ENCODE measurements at places on chromosomes 12 and 14. TPM values are rescaled to one million over a fixed set of nuclear protein-coding genes. Genes with fewer than 3 reads are reported as not detected.

P2RX7 gene
- 3.9 TPM for total RNA-seq

DNA sequence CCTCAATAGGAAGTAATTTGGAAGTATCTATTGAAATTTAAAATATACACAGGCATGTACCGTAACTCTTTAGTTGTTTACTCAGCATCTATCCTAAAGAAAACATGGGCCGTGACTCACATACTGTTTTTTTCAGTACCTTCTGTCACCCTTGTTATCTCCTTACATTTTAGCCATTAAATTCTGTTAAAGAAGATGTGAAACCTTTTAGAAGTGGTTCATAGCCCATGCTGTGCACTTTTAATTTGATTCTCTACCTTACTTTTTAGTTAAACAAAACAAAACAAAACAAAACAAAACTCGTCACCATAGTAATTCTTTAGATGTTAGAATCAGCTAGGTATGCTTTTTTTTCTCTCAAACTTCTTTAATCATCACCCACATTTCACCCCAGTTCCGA lies 494.4 kb upstream of the RGS6 start:
- DNase-seq = no peak

DNA sequence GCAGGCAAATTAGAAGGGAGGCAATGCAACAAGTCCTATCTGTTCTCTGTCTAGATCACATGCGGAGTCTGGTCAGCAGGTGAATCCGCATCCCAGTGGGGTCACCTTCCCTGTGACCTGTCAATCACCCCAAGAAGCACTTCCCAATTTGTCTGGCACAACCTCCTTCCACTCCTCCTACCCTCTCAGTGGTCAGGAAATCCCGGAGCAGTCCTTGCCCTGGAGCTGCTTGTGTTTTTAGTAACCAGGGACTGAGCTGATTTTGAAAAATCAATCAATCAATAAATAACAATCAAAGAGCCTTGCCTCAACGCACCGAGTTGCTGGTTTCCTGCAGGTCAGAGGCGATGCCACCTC lies 572 bp upstream of the ACSS3 start:
- DNase-seq = no peak

GRCh38 chr14:29168149-29168548 lies 401.6 kb downstream of the FOXG1 start:
- no peak for DNase-seq

- no peak for DNase-seq
Observed at GRCh38 chr14:25048170-25049016, 1.6 kb downstream of the STXBP6 start.

ZDHHC22 gene
- total RNA-seq = not detected

OAS2 gene
- 4.5 TPM for total RNA-seq

- DNase-seq = no peak
Observed at GRCh38 chr12:51855586-51856428, 7.3 kb upstream of the FIGNL2 start.

DNA sequence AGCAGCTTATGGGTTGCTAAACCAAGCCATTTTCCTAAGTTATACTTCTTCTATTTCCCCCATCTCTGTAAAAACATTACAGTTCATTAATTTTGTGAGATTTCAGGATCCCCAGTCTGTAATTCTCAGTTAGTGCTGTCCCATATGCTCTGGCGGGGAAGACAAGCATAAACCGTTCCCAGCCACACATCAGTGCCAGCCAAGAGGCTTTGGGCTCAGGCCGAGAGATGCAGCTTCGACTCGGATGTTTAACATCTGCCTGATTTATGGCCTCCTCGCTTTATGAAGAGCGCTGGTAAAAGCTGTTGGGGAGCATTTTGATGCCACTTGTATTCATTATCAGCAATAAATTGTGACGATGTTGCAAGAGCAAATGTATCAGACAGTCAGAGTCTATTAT lies 349.1 kb upstream of the CCDC196 start:
- DNase-seq = no peak

DNA sequence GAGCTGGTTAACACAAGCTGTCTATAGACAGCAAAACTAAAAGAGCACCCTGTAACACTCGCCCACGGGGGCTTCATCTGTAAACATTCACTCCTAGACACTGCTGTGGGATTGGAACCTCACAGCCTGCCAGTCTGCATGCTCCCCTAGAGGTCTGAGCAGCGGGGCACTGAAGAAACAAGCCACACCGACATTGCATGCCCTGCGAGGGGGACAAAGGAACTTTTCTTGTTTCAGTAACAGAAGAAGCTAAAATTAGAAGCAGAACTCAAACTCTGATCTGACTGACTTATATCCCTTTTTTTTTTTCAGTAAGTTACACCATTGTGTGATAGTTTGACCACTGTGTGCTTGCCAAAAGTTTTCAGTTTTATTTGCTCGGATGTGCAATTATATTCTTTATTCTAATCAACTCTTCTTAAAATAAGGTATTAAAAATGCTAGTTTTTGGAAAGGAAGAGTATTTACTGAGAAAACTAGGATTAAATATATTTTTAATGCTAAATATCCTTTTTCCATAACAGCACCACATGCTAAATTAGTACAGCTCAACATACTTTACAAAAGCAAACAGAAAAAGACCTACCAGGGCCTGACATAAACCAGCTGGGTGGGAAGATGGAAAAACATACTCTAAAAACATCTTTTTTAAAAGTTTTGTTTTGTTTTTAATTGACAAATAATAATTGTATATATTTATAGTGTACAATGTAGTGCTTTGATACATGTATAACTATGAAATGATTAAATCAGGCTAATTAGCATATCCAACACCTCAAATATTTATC lies 100.2 kb downstream of the EPS8 start:
- no peak for DNase-seq

- DNase-seq = no peak
Observed at GRCh38 chr14:74356892-74357575, 8.8 kb downstream of the VRTN start.

RNASE2 gene
- total RNA-seq = not detected

DNA sequence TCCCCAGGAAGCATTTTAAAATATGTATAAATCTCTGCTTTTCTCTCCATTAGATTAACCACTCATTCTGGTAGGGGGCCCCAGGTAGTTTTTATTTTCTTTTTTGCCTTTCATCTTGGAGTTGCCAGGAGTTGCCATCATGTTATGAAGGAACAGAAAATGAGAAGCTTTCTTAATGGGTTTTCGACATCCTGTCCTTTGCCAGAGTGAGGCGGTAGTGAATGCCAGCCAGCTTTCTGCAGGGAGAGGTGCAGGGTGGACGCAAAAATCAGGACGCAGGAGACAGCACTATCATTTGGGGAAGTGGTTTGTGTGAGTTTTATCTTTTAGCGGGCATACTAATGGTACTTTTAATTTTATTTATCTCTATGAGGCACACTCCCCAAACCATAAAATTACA lies 1.7 kb downstream of the RASSF8 start:
- DNase-seq = no peak

GRCh38 chr12:82874945-82875344 lies 188.2 kb downstream of the TMTC2 start:
- no peak for DNase-seq

DNA sequence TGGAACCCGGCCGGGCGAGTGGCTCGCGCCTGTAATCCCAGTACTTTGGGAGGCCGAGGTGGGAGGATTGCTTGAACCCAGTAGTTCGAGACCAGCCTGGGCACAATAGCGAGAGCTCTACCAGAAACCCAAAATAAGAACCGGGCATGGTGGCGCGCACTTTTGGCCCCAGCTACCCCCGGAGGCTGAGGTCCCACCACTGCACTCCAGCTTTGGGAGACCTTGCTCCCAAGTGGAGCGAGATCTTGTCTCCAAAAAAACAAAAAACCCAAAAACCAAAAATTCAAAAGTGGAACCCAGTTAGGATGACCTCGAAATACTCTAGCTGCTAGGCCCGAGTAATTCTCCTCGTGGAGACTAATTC lies 769 bp upstream of the VTI1B start:
- DNase-seq = no peak

PTCSC3 gene
- not detected for total RNA-seq

DNA sequence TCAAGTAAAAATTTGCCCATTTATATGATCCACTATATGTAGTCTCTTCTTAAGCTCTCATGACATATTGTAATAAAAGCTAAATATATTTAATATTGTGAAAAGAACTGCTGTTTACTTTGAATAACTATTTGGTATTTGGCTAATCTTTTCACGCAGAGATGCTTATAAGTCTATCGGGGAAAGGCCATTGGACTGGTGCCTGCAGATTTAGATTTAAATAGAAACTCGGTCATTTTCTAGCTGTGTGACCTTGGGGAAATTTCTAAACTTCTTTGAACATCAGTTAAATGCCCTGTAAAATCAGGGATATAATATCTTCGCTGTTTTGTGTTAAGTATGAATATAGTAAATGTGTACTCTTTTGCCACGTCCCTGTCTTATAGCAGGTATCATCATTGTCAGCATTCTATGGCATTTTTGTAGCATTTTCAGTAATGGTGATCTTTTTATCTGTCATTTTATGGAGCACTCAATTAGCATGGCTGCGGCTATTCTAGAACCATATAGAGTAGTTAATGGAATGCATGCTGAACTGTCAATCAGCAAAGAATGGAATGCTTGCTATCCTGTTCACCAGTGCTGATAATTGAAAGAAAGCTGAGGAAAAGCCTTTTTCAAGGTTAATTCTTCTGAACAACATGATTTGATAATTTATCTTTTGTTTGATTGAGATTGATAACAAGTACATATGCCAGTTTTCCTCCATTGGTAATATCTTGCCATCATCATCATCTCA lies 181.2 kb downstream of the TMTC2 start:
- DNase-seq = no peak

KRT4 gene
- total RNA-seq = not detected
